ENCODE measurements at places on chromosomes 16 and 17.

DNA sequence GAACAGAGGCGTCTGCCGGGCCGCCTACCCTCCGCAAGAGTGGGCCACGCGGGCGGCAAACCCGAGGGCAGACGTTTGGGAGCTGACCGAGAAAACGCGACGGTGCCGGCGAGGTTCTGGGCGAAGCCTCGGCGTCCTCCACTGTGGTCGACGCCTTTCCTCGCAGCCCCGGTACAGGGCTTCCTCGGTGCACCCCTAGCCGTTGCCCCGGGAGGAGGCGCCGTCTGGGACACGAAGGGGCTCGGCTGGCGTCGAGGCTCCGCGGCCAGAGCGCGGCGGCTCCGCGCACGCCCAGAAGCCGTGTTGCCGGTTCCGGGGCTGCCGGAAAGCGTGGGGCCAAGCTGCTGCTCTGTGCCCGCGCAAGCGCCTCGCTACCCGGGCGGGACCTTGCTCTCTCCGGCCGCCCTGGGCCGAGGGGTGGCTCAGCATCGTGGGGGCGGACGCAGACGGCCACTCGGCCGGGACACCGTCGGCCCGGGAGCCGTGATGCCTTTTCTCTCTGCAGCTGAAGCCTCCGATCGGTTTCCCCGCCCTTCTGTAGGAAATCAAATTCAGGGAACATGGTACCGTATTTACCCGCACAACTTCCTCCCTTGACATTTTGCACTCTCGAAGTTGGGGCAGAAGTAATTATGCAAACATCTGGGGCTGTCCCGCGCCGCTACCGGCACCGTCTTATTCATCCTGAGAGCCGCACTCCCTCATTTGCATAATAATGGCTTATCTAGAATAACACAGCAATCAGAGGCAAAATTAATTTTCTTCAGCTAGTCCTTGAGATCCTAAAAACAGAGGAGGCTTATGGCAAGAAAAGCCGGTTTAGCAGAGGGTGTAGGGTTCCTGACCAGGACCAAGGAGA, 7.3 kb upstream of the CBX8 start:
- DNase-seq, result no peak

DNA sequence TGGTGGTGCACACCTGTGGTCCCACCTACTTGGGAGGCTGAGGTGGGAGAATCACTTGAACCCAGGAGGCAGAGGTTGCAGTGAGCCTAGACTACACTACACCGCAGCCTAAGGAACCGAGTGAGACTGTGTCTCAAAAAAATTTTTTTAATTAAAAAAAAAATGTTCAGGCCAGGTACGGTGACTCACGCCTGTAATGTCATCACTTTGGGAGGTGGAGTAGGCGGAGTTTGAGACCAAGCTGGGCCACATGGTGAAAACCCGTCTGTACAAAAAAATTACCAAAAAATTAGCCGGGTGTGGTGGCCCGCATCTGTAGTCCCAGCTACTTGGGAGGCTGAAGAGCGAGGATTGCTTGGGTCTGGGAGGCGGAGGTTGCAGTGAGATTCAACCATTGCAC, 3.6 kb upstream of the FAM222B start:
- no peak for DNase-seq

DNA sequence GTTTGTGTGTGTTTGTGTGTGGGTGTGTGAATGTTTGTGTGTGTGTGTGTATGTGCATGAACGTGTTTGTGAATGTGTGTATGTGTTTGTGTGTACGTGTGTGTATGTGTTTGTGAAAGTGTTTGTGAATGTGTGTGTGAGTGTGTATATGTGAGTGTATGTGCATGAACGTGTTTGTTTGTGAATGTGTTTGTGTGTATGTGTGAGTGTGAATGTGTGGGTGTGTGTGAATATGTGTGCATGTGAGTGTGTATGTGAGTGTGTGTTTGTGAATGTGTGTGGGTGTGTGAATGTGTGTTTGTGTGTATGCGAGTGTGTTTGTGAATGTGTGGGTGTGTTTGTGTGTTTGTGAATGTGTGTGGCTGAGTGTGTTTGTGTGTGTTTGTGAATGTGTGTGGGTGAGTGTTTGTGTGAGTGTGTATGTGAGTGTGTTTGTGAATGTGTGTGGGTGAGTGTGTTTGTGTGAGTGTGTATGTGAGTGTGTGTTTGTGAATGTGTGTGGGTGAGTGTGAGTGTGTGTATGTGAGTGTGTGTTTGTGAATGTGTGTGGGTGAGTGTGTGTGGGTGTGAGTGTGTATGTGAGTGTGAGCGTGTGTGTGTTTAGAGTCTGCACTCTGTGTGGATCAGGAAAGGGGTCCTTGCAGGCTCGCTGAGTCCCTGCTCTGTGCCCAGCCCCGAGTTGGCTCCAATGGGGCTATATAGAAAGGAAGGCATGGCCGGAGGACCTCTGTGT, 890 bp upstream of the CD300A start:
- no peak for DNase-seq

DNA sequence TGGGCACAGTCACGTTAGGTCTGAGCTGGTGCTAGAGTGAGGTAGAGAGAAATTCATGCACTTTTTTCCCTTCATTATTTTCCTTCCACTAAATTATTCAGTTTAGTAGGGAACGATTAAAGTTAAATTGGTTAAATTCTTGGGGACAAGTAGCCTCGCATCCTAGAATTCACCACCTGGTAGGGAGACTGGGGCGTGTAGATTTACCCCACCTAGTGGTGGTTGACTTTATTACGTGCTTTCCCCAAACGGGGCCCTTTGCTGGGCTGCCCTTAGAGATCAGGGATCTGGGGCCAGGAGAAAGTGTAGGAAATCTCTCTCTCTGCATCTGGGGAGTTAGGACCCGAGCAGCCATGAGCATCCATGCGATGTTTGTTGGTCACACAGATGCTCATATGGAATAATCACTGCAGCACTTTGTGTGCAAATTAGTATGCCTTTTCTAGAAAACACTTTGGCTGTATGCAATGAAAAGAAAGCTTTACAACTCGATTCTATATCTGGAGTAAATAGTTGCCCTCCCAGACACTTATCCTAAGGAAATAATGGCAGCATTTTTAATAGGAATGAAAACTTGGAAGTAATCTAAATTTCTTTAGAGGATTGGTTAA, 107.0 kb downstream of the PLCG2 start:
- no peak for DNase-seq

DNA sequence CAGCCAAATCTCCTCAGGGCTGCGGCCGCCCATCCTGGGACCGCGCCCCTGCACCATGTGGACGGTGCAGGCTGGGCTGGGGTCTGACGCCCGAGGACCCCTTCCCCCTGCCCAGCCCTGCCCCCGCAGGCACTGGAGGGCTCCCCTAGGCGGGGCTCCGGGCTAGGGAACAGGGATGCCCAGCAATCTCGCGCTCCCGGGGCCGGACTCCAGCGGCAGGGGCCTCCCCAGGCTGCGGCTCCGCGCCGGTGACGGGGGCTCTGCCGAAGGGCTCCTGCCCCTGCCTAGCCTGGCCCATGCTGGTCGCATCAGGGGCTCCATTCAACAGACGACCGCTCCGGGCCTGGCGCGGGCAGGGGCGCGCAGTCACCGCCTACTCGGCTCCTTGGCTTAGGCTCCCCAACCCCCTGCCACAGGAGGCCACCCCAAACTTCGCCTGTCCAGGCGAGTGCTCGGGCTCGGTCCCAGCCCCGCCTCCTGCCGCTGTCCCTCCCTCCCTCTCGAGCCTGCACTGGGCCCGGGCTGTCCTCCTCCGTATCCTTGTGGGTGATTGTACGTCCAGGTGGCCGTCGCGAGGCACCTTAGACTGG, 27.4 kb upstream of the ADORA2B start:
- DNase-seq, result no peak

- no peak for DNase-seq
These were observed 345.7 kb downstream of the CDH13 start for GRCh38 chr16:82972331-82972919.

DNA sequence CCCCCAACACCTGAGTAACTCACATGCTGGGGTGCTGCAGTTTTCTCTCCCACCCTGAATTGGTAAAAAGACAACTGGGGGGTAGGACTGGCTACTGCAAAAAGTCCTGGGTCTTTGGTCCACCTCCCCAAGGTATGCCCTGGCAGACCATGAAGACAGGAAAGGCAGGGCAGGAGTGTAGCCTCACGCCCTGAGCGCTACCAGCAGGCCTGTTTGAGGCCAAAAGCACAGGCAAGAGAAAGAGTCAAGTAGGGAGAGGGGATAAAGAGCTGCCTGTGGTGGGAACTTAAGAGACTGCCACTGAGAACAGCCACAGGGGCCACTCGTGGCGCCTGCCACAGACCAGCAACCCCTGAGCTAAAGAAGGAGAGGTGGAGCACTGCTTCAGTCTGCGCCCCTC, 13.8 kb downstream of the PSMB3 start:
- DNase-seq, result no peak

GRCh38 chr17:73255671-73256181, 6.0 kb downstream of the CPSF4L start:
- peak; percentile 44 for DNase-seq

DNA sequence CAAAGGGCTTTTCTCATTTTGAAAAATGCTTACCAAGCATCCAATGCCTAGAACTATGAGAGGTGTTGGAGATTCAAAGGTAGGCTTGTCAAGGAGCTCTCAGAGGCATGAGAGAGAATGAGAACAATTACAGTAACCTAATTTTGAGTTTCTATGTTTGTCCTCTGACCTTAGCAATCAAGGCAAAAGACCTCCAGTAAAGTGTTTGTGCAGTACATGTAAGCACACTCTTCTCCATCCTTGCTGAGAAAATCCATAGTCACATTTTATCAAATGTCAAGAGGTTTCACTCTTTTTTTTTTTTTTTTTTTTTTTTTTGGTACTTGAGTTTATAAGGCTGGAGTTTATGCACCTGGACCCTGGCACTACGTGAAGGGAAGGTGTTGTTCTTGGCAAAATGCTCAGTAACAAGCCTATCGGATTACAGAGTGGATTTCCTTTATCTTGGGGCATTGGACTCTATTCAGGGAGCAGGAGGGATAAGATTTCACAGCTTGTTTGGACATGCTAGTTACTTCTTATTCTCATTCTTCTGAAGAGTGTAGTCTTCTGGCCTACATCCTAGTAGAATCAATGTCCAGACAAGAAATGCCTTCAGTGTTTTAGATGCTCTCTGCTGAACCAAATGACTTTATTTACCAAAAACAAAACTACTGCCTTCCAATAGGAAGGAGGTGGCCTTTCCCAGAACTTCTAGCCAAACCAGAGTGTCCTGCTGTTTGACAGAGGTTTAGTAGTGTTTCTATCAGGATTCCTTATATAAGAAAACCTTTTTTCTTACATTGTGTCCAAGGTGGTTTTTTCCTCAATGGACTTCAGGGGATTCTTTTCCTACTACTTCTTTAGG, 21.9 kb downstream of the KCNJ2 start:
- DNase-seq, result no peak

DNA sequence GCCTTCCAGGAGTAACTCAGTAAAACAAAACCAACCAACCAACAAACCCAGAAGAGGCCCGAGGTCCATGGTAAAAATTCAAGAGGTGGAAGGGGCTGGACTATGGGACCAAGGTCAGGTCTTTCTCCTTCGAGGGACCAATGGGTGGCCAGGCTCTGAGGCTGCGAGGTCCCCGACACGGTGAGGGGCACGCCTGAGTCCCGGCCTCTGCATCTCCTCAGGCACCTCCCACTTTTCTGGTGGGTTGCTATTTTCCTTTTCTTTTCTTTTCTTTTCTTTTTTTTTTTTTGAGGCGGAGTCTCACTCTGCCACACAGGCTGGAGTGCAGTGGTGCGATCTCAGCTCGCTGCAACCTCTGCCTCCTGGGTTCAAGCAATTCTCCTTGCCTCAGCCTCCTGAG, 18.0 kb downstream of the CD7 start:
- no peak for DNase-seq

- DNase-seq, result no peak
These were observed 96.1 kb upstream of the CBX4 start for GRCh38 chr17:79935197-79935885.

DNA sequence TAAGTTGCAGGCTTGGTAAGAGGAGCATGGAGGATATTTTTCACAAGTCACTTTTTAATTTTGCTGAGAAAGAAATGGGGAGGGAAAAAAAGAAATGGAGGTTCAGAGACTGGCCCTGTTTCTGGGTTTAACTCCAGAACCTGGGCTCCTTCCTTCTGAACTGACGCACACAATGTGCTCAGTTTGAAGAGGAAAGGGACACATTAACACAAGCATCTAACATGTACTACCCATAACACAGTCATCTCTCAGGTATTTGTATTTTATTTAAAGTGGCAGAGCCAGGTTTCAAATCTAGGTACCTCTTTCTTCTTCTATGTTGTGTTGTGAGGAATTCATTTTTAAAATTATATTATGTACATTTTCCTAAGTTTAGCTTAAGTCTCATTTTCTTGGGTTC, 5.3 kb upstream of the TMEM100 start:
- no peak for DNase-seq

DNA sequence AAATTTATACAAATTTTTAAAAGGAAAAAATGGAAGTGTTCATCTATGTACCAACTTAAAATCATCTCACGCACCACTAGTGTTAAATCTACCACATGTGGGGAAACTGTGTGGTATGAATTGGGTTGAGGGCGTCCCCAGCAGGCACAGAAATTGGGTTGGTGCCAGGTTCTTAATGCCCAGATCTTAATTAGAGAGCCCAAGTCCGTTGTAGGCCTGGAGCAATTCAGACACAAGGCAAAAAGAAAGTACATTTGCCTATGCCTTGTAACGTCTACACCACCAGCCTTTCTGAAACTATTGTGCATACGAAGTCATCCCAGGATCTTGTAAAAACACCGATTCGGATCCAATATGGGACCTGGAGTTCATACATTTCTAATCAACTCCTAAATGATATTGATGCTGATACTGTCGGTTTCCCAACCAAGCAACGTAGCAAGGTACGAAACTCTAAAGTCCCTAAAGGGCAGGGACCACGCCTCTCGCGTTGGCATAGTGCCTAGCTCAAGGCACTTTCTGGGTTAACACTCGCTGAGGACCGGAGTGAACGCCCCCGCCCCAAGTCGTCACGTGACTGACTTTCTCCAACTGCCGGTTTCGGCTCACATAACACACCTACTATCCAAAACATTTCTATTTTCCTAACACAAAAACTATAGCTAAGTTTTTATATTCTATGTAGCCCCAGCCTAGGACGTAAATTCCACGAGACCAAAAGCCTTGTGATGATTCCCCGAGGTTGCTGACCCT, 945 bp upstream of the UQCRC2 start:
- DNase-seq, result peak; percentile 65

DNA sequence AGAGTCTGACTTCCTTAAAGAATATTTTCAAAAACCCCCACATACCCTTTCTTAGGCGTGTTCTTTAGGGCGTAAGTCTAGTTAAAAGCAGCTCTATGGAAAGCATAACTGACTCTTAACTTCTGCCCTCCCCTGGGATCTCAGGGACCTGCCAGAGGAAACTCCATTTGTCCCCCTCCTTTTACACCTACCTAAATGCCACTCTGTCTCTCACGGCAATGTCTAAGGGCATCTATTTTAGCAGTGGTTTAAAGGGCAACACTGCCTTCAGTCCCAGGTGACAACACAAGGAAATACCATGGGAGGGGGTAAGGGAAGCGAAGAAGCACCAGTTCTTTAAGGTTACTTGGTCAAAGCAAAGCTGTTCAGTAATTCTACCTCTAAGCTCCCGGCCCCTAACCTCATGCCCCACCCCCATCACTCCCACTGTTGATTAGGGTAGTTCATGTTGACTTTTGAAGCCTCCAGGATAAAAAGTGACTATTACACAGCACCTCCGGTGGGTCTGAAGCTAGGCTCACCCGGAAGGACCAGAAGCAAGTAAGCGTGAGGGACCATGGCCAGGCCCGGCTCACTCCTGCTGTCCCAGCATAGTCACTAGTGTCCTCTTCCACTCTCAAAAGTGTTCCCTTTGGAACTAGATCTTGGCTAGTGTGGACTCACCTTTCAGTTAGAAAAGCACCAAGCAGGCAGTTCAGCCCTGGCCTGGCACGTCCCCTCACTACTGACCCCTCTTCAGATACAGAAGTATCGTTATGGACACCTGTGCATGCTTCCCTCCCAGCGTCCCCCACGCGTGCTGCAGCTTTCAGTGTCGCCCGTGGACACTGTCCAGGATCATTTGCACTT, 47.1 kb downstream of the CYTH1 start:
- DNase-seq, result no peak
